Colonic mucosa (tissue), 4 donors: ENCODE measurements at places on chromosomes 4 and X. TPM values are rescaled to one million over a fixed set of nuclear protein-coding genes. Genes with fewer than 3 reads are reported as not detected.

GRCh38 chr4:61783050-61783449, 582.9 kb downstream of the ADGRL3 start:
- no peak for DNase-seq

GRCh38 chr4:40446839-40447238, 111.7 kb downstream of the CHRNA9 start:
- DNase-seq, result no peak

DNA sequence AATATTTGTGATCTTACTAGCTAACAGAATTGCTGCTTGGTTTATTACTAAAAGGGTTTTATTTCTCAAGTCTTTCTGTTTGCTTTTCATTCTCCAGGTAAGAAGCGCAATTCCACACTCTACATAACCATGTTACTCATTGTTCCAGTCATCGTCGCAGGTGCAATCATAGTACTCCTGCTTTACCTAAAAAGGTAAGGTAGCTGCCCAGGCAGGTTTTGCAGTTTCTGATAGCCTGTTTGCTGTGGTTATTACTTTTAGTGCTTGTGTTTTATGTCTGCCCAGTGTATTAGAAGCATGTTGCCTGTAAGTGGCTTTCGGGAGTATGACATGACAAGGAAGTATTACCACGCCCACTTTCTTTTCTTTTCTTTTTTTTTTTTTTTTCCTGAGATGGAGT, 46.4 kb downstream of the IL13RA1 start:
- peak; percentile 52 for DNase-seq

- DNase-seq, result no peak
Observed at GRCh38 chr4:183342541-183343533, 20.6 kb upstream of the CLDN24 start.

GRCh38 chr4:95155759-95156451, 392.9 kb downstream of the UNC5C start:
- no peak for DNase-seq

DNA sequence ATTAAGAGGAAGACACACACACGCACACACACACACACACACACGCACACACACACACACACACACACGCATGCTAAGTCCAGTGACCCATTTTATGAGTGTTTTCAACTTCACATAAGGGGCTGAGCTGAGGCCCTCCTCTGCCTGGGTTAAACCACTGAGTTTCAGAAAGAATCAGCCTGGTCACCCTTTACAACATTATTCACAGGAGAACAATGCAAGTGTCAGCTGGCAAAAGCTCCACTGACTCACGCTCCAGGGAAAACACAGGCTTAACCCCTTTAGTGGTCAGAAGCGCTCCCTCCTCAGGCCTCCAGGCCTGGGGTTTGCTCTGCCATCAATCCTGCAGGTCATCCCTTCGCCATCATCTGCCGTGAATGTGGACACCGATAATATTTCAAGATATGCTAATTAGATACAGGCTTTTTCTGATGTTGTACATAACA, 46.9 kb downstream of the ACOX3 start:
- DNase-seq, result peak; percentile 48

DNA sequence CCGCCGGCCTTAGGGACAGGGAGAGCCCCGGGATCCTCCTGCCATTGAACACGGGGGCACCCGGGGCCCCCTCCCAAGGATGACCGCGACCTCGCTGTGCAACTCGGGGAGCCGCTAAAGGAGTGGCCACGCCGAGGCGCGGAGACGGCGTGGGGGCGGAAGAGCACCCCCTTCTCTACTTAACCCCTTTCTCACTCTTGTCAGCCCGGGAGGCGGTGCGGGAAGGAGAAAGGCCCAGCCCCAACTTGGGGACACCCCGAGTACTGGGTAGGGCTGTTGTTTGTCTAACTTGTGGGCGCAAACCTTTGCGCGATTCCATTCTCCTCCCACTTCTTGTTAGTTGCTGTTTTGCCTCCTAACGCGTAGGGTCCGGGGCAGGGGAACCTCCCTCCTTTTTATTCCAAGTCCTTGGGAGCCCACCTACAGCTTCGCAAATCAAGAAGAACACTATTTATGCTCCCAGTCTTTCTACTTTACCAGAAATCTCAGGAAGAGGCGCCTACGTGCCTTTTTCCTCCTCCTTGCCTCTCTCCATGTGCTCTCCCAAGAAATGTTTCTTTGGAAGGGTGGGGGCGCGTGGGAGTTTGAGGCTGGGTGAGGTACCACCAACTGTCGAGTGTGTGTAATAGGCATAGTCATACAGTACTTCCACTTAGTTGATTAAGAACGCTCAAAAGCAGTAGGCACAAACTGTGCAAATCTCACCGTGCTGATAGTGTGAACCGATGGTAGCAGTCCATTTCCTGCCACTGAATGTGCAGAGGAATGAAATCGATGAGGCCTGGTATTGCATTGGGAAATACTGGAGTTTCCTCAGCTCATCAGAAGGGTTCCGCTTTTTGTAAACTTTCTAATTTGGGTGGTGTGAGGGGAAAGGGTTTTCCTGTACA, 813 bp downstream of the DIAPH2 start:
- DNase-seq, result peak; percentile 47

TBX22 gene
- total RNA-seq, result not detected

- DNase-seq, result no peak
Observed at GRCh38 chr4:25002681-25003080, 28.1 kb downstream of the LGI2 start.

- no peak for DNase-seq
Observed at GRCh38 chr4:178271386-178271785, 829.1 kb upstream of the AGA start.

- DNase-seq, result no peak
Observed at GRCh38 chrX:110001740-110002299, 1.1 kb upstream of the TMEM164 start.

- no peak for DNase-seq
Observed at GRCh38 chr4:104751468-104751867, 256.8 kb upstream of the CXXC4 start.

DNA sequence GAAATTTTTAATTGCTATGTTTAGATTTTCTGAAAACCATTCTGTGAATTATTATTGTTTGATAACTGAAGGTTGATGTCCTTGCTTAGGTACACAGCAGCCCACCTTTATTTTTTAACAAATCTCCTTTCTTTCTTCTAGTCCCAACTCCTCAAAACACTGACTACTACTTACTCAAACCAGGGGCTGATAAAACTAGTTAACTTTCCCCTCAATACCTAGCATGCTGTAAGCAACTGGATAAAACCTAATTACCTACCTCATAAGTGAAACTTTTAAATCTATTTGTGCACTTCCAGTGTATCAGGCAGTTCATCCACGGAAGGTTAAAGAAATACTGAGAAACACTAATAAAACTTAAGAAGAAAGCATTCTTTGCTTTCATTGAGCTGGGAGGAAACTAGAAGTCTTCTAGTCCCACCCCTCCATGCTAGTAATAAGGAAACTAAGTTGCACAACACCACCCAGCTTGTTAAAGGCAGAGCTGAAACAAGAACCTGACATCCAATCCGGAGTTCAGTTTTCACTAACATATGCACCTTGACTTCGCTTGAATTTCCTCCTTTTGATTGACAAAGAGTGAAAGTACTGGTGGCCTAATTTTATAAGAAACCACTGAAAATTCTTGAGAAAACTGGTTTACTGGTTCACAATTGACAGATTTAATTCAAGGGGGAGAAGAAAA, 180.2 kb upstream of the TET2 start:
- peak; percentile 73 for DNase-seq

- no peak for DNase-seq
Observed at GRCh38 chr4:2415881-2416563, 2.4 kb downstream of the ZFYVE28 start.

- no peak for DNase-seq
Observed at GRCh38 chr4:79907001-79907400, 166.0 kb downstream of the ANTXR2 start.

RP2 gene
- total RNA-seq, result 11.7 TPM

DNA sequence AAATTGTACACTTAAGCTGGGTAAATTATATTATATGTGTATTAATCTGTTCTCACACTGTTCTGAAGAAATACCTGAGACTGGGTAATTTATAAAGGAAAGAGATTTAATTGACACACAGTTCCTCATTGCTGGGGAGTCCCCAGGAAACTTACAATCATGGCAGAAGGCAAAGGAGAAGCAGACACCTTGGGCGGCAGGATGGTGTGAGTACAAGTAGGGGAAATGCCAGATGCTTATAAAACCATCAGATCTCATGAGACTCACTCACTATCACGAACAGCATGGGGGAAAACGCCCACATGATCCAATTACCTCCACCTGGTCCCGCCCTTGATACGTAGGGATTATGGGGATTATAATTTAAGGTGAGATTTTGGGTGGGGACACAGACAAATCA, 34.9 kb downstream of the PDE5A start:
- no peak for DNase-seq

- no peak for DNase-seq
Observed at GRCh38 chr4:77859256-77859655, 3.4 kb upstream of the MRPL1 start.

- no peak for DNase-seq
Observed at GRCh38 chrX:12139934-12140611, 1.8 kb downstream of the FRMPD4 start.

SPANXC gene
- not detected for total RNA-seq

SSX3 gene
- not detected for total RNA-seq

DNA sequence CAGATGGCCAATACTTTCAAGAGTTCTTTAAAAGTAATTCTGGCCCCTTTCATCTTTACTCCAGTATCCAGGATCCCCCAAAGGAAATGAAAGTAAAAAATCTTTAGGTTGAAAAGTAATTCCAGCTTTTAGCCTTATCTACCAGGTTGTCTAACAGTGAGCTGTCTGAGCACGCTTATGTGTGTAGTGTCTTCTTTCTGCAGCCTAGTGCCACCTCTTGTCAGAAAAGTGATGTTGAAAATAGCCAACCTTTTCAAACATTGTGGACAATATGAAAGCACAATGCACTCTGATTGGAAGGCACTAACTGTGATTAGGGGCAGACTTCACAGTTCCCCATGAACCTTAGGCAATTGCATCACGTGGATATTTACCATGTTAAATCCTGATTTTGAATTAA, 92.1 kb downstream of the RELL1 start:
- no peak for DNase-seq

DNA sequence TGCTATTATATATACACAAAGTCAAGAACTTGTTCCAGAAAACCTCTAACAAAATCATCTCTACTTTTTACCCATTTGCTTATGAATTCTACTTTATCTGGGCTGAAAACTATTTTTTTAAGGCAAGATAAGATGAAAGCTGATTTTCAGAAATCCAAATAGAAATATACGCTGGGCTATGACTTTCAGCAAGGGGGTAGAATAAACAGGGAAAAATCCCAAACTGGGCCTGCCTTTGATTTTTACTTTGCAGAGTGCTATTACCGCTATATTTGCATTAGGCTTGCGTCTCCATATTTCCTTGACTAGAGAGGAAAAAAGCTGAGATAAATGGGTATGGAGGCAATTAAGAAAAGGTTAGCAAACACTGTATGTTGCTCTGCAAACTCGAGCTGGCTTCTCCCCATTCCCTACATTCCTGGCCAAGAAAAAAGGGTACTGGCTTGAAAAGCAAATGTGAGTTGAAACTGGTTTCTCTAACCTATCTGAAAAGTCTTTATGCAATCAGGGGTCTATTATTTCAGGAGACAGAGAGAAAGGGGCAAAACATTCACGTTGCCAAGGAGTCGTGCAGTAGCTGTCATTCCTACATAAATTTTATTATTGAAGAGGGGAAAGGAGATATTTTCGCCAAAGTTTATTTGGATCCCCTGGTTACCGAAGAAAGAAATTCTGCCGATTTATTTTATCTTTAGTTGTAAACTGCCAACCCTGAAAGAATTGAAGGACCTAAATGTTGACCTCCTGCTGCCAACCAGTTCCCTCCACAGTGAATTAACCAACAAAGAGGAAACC, 2.2 kb downstream of the TMEM47 start:
- no peak for DNase-seq

DNA sequence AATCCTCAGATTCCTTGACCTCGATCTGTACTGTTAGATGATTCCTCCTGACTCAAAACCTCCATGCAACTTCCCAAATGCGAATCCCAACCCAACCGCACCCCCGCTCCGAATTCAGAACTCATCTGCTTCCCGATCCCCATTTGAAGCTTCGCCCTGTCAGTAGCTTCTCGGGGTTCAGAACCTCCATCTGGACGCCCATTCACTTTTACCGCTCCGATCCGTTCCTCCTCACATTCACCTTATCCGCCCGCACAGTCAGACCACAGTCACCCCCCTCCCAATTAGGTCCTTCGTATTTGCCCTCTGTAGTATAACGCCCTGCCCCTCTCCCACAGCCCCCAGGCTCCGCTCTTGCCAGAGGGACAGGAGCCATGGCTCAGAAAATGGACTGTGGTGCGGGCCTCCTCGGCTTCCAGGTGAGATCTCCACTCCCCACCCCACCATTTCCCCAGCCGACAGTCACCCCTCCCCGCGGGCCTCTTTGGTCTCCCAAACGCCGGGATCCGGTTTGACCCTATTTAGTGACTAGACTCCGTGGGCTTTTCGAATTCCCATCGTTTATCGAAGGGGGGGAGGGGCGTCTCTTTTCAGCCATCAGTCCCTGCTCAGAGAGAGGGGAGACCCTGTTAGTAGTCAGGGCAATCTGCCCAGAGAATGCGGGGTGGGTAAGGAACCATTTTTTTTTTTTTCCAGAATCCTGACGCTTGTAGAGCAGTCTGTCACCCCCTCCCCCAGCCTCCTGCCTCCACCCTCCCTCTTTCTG, 691 bp downstream of the MAGED1 start:
- DNase-seq, result peak; percentile 28

- no peak for DNase-seq
Observed at GRCh38 chr4:150381036-150381435, 200.9 kb upstream of the MAB21L2 start.

TRPC5OS gene
- not detected for total RNA-seq

DNA sequence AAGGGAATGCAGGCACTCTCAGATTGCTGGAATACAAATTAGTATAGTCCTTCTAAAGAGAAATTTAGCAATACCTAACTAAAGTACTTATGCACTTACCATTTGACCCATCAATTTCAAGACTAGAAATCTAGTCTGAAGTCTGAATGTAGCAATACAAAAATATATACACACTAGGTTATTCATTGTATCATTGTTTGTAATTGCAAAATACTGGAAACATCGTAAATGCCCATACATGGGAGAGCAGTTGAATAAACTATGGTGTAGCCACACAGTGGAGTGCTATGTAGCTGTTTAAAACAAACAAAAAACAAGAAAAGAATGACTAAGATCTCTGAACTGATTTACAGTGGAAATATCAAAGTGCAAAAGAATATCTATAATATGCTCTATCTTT, 346.4 kb downstream of the ZNF674 start:
- no peak for DNase-seq

TEX13D gene
- total RNA-seq, result not detected

GRCh38 chr4:77393996-77394395, 211.6 kb upstream of the CXCL13 start:
- DNase-seq, result no peak

DNA sequence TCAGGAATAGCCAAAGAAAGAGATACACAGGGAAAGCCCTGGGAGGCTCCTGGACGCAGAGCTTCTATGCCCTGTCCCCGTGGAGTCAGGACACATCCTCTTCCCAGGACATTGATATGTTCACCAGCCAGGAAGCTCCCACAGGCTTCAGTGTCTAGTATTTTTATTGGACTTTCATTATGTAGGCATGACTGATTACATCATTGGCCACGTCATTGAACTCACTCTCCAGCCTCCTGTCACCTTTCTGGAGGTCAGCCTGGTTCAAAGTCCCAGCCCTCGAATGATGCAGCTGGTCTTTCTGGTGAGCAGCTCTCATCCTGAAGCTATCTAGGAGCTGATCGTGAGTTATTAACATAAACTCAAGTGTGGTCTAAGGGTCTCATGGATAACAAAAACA, 104.1 kb downstream of the CPEB2 start:
- DNase-seq, result no peak

- DNase-seq, result no peak
Observed at GRCh38 chrX:129665916-129666644, 11.3 kb upstream of the APLN start.

UGT2B15 gene
- 50.8 TPM for total RNA-seq
